Neural progenitor cell (in vitro differentiated cells): ENCODE measurements at places on chromosomes 4 and X. TPM values are rescaled to one million over a fixed set of nuclear protein-coding genes. Genes with fewer than 3 reads are reported as not detected.

DNA sequence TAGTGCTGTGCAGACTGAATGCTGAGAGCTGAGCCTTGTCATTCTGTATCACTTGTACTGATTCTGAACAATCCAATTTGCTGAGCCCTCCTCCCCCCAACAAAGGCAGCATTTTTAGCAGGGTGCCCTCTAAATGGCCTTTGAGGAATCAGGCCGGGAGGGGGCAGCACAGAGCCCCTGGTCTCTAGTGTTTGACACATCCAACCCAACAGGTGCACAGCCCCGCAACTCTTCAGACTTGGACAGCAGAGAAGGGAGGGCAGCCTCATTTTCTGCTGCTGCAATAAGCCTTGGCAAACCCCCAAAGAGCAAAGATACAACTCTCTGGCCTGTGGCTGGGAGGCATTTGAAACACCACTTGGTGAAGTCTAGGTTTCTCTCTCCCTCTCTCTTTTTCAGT is 3.4 kb downstream of the ATP1B4 start:
- DNase-seq = peak; percentile 68
- no peaks in the 10 kb centered on the region for H3K36me3 ChIP-seq
- no peaks in the 10 kb centered on the region for H3K27me3 ChIP-seq
- H3K27ac ChIP-seq = no peak overlapping the region

- no peaks in the 10 kb centered on the region for H3K36me3 ChIP-seq
- no peak overlapping the region for H3K27ac ChIP-seq
- peaks cover 14% of the 10 kb centered on the region for H3K4me1 ChIP-seq
Observed at GRCh38 chrX:69431420-69431819, 72.7 kb upstream of the NALF2 start.

DNA sequence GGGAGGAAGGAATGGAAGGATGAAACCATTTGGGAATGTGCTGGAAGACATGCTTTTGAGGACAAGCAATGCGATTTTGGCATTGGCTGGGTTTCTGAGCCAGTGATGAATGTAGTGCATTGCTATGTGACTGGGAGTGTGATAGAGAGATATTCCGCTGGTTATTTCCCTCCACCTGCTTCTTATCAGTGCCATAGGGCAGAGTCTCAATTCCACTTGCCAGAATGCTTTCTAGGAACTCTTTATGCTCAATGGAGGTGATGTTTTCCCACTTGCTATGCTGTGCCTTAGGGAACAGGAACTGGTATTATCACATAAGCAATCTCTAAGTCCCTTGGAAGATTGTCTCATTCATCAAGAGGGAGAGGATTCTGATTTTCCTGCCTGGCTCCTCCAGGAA is 28.0 kb downstream of the TBL1X start:
- no peak for DNase-seq
- H3K27ac ChIP-seq = no peak overlapping the region
- no peak overlapping the region for H3K4me3 ChIP-seq
- H3K27me3 ChIP-seq = no peaks in the 10 kb centered on the region
- no peaks in the 10 kb centered on the region for H3K36me3 ChIP-seq

The XAGE2 gene
- total RNA-seq = not detected in 2 replicates

GRCh38 chr4:110641218-110641617 is 18.3 kb upstream of the PITX2 start:
- H3K4me1 ChIP-seq = peaks cover 32% of the 10 kb centered on the region
- peaks cover 86% of the 10 kb centered on the region for H3K27me3 ChIP-seq
- no peak overlapping the region for H3K27ac ChIP-seq
- peak overlapping the region; percentile 38 for H3K4me3 ChIP-seq
- peak; percentile 59 for DNase-seq

- no peaks in the 10 kb centered on the region for H3K36me3 ChIP-seq
- H3K27ac ChIP-seq = no peak overlapping the region
- H3K4me1 ChIP-seq = no peaks in the 10 kb centered on the region
- no peak overlapping the region for H3K4me3 ChIP-seq
- no peak for DNase-seq
Observed at GRCh38 chr4:111562826-111563225, 582.4 kb upstream of the FAM241A start.

The TRIM60 gene
- total RNA-seq = not detected in 2 replicates

GRCh38 chr4:53348046-53348445 is 17.8 kb downstream of the SCFD2 start:
- no peak for DNase-seq
- H3K36me3 ChIP-seq = no peaks in the 10 kb centered on the region
- H3K27ac ChIP-seq = no peak overlapping the region
- H3K27me3 ChIP-seq = no peaks in the 10 kb centered on the region

- no peaks in the 10 kb centered on the region for H3K27me3 ChIP-seq
- no peak overlapping the region for H3K27ac ChIP-seq
- H3K4me1 ChIP-seq = peaks cover 25% of the 10 kb centered on the region
- no peaks in the 10 kb centered on the region for H3K36me3 ChIP-seq
Observed at GRCh38 chrX:41087201-41087600, 2.0 kb downstream of the USP9X start.

DNA sequence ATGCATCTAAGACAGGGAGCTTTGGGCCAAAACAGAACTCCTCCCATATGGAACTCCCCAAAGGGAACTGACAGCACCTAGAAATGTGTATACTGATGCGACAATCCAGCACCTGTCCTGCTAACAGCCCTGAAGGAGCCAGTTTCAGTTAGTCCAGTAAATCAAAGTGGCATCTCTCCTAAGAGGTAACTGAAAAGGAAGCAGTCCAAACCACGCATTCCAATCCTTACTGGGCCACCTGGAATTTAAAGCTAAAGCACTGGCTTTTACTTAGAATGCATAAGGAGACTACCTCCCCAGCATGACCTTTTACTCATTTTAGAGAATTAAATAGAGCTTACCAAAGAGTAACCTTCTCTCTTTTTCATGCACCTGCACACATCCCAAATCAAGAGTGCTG is 586.8 kb upstream of the PITX2 start:
- no peak overlapping the region for H3K27ac ChIP-seq
- H3K4me3 ChIP-seq = no peak overlapping the region
- no peaks in the 10 kb centered on the region for H3K27me3 ChIP-seq

GRCh38 chrX:10133980-10134676 is 22.6 kb upstream of the CLCN4 start:
- H3K36me3 ChIP-seq = no peaks in the 10 kb centered on the region
- H3K4me1 ChIP-seq = peaks cover 9% of the 10 kb centered on the region
- H3K27me3 ChIP-seq = no peaks in the 10 kb centered on the region
- no peak for DNase-seq
- no peak overlapping the region for H3K27ac ChIP-seq
- no peak overlapping the region for H3K4me3 ChIP-seq

DNA sequence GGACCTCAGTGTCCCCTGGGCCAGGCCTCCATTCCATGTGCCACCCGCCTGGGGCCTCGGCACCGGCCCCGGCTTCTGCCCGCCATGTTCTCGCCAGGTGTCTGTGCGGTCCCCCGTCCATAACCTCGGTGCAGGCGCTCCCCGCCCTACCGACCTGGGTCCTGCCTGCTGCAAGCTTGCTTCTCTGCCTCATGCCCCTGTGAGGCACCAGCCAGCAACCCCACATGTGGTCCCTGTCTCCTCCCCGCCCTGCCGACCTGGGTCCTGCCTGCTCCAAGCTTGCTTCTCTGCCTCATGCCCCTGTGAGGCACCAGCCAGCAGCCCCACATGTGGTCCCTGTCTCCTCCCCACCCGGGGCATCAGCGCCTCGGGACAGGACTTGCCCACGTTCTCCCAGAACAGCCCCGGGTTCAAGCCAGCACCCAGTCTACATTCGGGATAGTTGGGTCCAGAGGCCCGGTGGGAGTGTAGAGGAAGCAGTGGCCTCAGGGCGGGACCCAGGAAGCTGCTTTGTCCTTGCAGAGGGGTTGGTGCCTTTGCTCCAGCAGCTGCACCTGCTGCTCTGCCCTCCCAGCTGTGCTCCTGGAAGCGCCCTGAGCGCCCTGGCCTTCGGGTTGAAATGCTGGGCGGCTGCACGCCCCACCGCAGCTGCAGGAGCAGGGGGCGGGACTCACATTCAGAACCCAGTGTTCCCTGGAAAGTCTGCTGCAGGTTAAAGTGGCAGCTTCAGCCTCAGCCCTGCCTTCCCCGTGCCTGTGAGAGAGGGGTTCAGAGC is 20.1 kb upstream of the UVSSA start:
- no peak overlapping the region for H3K27ac ChIP-seq
- no peak overlapping the region for H3K4me3 ChIP-seq
- no peak for DNase-seq
- H3K27me3 ChIP-seq = no peaks in the 10 kb centered on the region
- H3K4me1 ChIP-seq = no peaks in the 10 kb centered on the region

The MAP7D2 gene
- 2.0 and 2.6 TPM in 2 replicates for total RNA-seq

The RWDD4 gene
- 28.4 and 47.1 TPM in 2 replicates for total RNA-seq

The TEX13B gene
- not detected in 2 replicates for total RNA-seq

DNA sequence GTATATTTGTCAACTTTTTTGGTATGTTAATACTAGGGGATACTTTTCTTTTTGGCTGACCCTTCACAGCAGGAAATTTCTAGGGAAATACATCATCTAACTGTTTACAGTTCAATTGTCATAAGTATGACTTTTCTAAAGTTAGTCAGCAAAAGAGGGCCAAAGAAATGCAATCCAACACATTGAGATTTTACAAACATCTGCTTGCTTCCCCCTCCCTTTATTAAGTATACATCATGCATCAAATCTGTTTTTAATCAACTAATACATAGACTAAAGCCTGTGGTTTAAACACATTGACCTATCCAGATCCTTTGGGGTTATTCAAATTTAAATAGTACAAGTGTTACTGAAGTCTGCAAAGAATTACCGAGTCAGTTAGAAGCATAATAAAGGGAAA is 93.9 kb downstream of the MID1 start:
- H3K36me3 ChIP-seq = no peaks in the 10 kb centered on the region
- no peaks in the 10 kb centered on the region for H3K27me3 ChIP-seq
- no peak overlapping the region for H3K27ac ChIP-seq
- no peak for DNase-seq
- H3K4me3 ChIP-seq = no peak overlapping the region

GRCh38 chr4:81676537-81676936 is 204.8 kb upstream of the RASGEF1B start:
- H3K4me3 ChIP-seq = no peak overlapping the region
- H3K36me3 ChIP-seq = no peaks in the 10 kb centered on the region
- peaks cover 9% of the 10 kb centered on the region for H3K4me1 ChIP-seq
- no peaks in the 10 kb centered on the region for H3K27me3 ChIP-seq
- no peak overlapping the region for H3K27ac ChIP-seq

The PALLD gene
- 64.8 and 85.7 TPM in 2 replicates for total RNA-seq

DNA sequence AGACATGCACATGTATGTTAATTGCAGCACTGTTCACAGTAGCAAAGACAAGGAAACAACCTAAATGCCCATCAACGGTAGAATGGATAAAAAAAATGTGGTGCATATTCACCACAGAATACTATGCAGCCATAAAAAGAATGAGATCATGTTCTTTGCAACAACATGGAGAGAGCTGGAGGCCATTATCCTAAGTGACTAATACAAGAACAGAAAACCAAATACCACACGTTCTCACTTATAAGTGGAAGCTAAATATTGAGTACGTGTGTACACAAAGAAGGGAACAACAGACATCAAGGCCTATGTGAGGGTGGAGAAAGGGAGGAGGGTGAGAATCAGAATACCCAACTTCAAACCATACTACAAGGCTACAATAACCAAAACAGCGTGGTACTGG is 17.4 kb upstream of the LNX1 start:
- H3K4me3 ChIP-seq = no peak overlapping the region
- no peak overlapping the region for H3K27ac ChIP-seq
- no peaks in the 10 kb centered on the region for H3K36me3 ChIP-seq
- no peaks in the 10 kb centered on the region for H3K4me1 ChIP-seq

DNA sequence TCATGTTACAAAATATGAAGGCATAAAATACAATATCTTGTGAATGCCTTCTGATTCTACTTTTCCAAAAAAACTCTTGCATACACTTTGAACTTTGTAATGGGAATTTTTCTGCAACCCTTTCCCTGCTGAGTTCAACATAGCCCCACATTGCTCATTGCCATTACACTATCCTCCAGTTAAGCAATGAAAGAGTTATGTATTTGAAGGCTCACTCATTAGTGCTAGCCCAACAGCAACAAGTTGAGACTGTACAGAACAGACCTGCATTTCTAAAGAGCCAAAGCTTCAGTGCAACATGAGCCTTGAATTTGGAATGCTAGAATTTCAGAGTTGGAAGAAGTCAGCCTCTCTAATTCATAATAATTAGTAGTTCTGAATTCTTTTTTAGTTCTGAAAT is 44.4 kb upstream of the STAG2 start:
- no peak overlapping the region for H3K4me3 ChIP-seq
- no peaks in the 10 kb centered on the region for H3K27me3 ChIP-seq
- no peaks in the 10 kb centered on the region for H3K36me3 ChIP-seq
- DNase-seq = no peak
- H3K27ac ChIP-seq = no peak overlapping the region

The HSFX1 gene
- 0.06 and 0.59 TPM in 2 replicates for total RNA-seq

DNA sequence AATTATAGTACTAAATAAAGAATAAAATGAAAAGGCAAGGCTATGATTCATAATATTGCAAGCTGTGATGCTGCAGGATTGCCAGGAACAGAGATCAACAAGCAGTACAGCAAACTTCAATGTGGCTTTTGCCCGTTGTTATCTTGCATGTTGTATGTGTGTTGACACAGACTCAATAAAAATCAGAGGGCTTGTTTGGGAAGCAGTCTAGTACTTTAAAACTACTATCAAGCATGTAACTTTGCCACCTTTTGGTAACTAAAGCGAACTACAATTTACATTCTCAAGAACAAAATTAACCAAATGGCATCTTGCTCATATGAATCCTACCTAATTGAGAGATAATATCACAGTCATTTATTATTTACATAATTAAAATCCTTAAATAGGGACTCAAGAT is 79.8 kb upstream of the GPM6A start:
- H3K27ac ChIP-seq = no peak overlapping the region
- H3K27me3 ChIP-seq = no peaks in the 10 kb centered on the region
- H3K36me3 ChIP-seq = no peaks in the 10 kb centered on the region
- H3K4me3 ChIP-seq = no peak overlapping the region

DNA sequence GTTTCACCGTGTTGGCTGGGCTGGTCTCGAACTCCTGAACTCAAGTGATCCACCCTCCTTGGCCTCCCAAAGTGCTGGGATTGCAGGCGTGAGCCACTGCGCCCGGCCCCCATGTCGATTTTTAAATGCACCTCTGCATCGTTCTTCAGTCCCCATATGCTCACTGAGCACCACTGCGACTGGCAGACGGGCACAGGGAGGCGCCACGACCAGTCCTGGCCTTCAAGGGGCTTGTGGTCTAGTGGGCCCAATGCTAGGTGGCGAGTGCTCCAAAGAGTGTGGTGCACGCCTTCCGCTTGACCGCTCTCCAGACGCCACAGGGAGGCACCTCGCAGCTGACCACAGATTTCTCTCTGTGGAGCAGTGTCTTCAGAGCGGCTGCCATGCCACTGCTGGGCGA is 11.7 kb upstream of the MSANTD1 start:
- peak; percentile 18 for DNase-seq
- no peaks in the 10 kb centered on the region for H3K36me3 ChIP-seq
- H3K4me1 ChIP-seq = peaks cover 10% of the 10 kb centered on the region
- no peaks in the 10 kb centered on the region for H3K27me3 ChIP-seq
- no peak overlapping the region for H3K27ac ChIP-seq
- no peak overlapping the region for H3K4me3 ChIP-seq
